ENCODE measurements at places on chromosomes 5 and 9.

DNA sequence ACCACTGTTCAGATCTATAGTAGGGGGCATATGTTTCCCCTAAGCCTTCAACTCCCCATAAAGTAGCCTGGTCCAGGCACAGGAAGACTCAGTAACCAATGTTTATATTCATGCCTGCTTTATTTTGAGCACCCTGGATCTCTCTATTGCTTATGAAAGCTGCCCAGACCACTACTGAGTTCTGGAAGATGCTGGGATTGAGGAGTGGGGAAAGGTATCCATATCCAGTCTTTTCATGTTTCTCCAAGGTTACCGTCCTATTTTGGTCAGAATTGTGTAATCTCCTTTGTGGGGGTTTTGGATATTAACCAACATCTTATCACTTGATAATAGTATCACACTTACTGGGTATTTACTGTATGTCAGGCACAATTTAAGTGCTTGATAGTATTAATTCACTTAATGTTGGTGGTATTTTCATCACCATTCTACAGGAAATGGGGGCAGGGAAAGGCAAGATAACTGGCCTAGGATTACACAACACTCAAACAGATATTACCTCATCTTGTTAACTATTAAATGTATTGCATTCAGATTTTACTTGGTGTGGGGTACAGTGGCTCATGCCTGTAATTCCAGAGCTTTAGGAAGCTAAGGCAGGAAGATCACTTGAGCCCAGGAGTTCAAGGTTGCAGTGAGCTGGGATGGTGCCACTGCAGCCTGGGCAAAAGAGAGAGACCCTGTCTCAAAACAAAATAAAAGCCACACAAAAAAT is 36.3 kb downstream of the RUSC2 start:
- no peak for DNase-seq

GRCh38 chr9:109733690-109734089 is 46.3 kb upstream of the PALM2AKAP2 start:
- DNase-seq = no peak

GRCh38 chr9:18393340-18394130 is 80.4 kb upstream of the ADAMTSL1 start:
- no peak for DNase-seq

DNA sequence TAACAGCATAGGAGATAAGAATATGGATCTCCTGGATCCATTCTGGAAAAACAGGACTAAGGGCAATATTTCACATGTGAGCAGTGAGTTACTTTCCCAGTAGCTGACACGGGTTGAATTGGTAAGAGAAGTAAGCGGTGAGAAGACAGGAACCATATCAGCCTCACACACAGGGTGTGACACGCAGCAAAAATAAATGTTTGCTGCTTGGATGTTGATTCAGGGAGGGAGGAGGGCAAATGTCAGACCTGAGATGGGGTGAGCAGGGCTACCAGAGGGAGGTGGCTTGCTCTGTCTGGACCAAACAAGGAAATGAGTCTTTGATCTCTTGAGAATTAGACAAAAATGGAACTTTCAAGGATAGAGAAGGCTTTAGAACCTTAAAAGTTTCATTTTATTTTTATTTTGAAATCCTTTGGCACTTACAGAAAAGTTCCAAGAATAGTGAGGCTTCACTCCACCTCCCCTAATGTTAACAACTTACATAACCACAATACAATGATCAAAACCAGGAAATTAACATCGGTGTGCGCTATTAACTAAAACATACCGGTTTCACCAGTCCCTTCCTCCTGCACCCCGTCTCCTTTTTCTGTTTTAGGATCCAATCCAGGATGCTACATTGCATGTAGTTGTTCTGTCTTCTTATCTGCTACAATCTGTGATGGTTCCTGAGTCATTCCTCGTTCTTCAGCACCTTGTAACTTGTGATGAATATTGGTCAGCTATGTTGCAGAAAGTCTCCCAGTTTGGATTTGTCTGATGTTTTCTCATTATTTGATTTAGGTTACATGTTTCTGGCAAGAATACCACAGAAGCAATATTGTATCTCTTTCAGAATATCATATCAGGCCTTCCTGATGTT is 20.5 kb upstream of the ARHGEF28 start:
- DNase-seq = no peak

GRCh38 chr9:134286471-134287245 is 39.6 kb upstream of the RXRA start:
- DNase-seq = no peak

DNA sequence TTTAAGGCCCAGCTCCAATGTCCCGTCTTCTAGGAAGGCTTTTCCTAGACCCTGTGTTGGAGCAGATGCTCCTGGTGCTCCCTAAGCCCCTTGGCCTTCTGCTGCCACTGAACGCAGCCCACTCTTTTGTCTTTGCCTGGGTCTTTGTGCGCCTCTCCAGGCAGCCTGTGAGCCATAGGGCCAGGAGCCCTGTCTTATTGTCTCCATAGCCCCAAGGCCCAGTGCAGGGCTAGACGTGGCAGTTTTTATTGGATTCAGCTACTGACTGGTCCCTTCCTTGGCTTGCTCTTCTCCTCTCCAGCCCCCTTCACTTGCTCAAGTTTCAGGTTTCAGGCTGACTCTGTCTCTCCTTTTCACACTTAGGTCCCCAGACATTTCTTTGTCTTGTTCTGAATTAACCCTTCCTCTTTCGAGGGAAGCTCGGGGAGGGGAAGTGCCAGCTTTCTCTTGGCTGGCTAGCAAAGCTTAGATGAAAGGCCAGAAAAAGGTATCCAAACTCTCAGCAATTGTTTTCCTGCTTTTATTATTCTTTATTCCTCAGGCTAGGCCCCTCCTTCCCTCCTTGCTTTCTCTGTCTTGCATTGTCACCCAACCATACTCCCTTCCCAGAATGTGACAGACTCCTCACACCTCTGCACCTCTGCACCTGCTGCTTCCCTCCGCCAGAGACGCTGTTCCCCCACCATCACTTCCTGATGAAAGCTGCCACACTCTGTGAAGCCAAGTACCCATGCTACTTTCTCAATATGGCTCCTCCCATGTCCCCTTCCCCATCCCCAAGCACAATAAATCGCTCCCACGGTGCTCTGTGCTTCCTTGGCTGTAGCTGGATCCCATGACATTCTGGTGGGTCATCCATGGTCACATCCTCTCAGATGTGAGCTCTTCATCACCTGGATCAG is 101.6 kb upstream of the CPEB4 start:
- peak; percentile 49 for DNase-seq

DNA sequence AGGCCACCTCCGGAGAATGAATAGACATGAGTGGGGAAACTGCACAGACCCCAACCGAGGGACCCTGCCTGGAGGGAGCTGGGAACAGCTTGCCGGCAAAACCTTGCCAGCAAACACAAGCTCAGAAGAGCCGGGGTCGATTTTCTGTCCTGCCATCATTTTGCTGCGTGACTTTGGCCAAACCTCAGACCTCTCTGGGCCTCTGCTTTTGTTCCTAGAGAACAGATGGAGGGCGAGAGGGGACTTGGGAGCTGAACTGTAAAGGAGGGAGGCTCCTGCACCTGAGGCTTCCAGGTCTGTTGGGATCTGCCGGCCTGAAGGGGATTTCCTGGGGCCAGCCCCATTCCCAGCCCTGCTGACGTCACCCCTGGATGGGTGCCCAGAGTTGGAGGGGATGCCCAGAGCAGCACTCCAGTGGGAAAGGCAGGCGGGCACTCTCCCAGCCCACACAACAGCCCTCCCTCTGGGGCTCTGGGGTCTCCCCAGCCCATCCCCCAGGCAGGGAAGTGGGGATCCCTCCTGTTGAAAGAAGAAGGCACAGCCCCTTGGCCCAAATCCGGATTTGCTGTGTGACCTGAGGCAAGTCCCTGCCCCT is 40.4 kb upstream of the SYNPO start:
- DNase-seq = no peak

GRCh38 chr5:167375125-167375524 is 916.3 kb upstream of the WWC1 start:
- DNase-seq = no peak

- peak; percentile 44 for DNase-seq
Observed at GRCh38 chr5:131218392-131218791, 45.5 kb upstream of the CDC42SE2 start.

DNA sequence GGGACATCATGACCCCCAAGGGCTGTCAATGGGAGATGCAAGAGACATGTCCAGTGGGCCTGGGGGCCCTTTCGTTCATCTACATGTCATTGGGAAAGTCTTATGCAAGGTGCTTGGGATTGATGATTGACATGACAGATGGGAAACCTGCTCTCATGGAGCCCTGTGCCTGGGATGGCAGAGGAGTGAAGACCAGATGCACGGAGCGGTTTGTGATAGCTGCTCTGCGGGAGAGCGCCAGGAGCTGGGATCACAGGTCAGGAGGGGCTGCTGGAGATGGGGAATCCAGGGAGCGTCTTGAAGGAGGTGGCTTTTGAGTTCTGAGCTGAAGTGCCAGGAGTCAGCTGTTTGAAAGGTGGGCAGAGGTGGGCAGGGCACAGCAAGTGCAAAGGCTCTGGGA is 104.3 kb downstream of the FGF18 start:
- DNase-seq = no peak

DNA sequence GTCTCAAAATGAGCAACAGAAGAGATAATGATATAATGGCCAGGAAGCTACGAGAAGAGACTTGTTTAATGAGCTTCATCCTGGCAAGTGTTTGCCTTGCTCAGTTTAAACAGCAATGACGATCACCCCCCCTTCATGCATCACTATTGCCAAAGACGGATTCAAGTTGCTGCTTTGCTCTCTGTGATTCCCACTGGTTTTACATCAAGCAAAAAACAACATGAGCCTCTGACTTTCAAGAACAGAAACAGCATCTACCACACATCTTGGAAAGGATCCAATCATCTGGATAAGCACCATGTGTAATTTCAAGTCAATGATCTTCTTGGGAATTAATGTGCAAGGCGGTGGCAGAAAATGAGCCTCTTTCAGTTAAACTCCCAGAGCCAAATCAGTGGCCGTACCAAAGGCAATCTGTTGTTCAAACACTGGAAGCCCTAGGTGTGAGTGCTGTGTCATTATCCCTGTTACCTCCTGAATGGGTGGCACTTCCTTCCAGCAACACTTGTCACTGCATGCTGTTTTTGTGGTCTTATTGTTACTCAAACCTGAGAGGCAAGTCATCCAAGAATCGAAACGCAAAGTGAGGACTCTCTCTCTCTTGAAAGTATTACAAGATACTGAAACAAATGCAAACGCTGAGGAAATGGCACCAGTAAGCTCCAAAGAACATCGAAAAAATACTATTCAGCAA is 72.8 kb downstream of the MED27 start:
- DNase-seq = peak; percentile 44

- no peak for DNase-seq
Observed at GRCh38 chr5:16812911-16813310, 123.2 kb downstream of the MYO10 start.

DNA sequence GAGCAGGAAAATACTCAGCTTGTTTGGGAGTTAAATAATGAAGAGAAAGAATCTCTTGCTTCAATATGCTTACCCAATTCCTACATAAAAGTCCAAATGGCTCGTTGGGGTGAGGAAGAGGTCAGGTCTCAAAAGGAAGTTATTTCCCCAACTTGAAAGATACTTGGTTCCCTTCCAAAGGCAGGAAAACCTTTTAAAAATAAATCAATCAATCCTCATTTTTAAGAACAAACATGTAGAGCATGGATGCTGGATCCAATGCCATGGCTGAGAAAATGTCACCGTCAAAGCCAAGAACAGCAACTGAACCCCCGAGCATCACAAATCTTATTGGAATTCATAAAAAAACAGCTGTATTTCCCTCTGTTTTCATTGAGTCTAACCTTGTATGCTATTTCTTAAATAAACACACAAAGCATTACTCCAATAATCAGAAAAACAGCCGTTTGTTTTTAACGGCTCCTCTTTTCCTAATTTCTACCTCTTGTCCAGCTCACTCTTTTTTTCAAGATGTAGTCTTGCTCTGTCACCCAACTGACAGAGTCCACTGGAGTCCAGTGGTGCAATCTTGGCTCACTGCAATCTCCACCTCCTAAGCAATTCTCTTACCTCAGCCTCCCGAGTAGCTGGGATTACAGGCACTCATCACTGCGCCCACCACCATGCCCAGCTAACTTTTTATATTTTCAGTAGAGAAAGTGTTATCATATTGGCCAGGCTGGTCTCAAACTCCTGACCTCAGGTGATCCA is 140.7 kb downstream of the GNA14 start:
- DNase-seq = no peak

DNA sequence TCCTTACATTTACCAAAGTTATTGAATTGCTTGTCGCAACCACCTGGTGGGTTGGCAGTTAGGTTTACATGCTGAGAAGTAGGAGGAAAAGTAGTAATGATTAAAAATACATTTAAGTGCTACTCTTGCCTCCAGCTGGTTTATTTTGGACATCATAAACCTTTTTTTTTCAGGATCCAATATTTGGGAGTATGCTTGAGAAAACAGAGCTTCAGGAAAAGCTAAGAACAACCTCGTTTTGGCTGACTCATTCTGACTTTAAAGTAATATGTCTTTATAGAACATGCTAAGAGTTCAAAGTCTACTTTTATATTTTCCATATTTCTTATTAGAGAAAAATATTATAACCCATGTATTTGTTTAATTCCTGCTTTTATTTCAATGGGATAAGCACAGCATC is 41.7 kb upstream of the BNC2 start:
- no peak for DNase-seq

- no peak for DNase-seq
Observed at GRCh38 chr9:97484134-97484533, 17.3 kb upstream of the TMOD1 start.

DNA sequence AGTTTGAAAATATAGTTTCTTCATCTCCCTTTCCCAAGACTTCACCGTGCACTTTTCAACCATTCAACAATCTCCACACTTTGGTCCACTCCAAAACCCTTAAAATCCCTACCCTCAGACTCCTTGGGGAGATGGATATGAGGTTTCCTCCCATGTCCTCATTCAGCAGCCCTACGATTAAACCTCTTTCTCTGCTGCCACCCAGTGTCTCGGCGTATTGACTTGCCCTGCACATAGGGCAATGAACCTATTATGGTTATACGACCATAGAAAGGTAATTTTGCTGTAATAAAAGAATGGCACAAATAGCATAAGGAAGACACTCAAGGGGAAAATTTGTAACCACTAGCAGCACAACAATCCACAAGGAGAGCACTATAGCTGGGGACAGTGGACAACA is 803.5 kb downstream of the TLE1 start:
- DNase-seq = no peak

DNA sequence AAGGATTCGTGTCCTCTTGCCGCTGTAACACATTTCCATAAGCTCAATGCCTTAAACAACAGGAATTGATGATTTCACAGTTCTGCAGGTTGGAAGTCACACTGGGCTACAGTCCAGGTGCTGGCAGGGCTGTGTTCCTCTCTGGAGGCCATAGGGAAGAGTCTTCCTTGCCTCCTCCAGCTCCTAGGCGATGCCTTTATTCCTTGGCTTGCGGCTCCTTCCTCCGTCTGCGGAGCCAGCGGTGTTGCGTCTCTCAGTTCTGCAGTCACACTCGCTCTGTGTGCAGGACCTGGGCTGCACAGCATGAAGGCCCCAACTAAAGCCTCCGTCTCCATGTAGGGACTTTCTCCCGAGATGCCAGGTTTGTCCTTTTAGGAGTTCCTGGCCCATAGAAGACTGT is 70.0 kb downstream of the IL6ST start:
- DNase-seq = no peak
